ENCODE measurements at places on chromosomes 16 and 17.

GRCh38 chr16:86079255-86079885 lies 180.4 kb downstream of the IRF8 start:
- no peak for DNase-seq

GRCh38 chr16:89506113-89506504 lies 2.1 kb upstream of the SPG7 start:
- DNase-seq: no peak

DNA sequence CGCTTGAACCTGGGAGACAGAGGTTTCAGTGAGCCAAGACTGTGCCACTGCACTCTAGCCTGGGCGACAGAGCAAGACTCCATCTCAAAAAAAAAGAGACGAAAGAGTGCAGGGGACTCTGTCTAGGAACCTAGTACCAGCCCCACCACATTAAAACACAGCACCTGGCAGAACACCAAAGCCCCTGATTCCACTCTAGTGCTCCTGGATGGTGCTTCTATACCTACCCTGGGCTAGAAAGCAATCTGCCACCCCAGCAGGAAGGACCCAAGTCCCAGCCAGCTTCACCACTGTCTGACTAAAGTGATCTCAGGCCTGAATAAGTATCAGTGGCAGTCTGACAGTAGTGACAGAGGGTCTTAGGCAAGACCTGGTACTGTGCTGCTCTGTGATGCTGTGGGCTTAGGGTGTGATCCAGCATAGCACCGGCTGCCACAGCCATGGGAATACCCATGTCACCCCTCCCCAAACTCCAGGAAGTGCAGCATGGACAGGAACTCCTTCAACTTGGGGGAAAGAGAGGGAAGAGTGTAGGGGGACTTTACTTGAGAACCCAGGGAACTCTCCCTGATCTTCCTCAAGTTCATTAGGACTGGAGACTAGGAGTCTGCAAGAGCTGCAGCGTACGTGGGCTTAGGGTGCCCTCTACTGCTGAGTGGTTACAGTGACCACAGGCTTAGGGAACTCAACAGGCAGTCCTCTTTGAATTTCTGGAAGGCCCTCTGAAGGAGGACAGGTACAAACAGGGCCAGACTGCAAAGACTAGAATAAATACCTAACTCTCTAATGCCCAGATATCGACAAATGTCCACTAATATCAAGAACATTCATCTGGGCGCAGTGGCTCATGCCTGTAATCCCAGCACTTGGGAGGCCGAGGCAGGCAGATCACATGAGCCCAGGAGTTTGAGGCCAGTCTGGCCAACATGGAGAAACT lies 30.0 kb upstream of the RNF43 start:
- DNase-seq: peak; percentile 18

DNA sequence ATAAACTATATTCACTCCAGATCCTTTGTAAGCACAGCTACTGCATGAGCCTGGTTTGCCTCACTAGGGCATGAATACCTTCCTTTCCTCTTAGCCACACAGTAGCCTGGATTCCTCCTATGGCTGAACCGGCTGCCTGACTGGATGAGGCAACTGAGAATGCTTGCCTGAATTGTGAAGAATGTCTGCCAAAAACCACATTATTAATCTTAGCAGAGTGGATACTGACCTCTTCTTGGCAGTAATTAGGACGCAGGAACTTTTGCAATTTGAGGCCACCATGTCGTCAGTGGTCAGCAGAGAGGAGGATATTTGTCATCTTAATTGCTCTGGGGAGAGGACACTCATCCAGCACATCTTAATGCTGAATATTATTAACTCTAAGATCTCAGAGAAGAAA lies 651.8 kb upstream of the GOT2 start:
- DNase-seq: no peak

DNA sequence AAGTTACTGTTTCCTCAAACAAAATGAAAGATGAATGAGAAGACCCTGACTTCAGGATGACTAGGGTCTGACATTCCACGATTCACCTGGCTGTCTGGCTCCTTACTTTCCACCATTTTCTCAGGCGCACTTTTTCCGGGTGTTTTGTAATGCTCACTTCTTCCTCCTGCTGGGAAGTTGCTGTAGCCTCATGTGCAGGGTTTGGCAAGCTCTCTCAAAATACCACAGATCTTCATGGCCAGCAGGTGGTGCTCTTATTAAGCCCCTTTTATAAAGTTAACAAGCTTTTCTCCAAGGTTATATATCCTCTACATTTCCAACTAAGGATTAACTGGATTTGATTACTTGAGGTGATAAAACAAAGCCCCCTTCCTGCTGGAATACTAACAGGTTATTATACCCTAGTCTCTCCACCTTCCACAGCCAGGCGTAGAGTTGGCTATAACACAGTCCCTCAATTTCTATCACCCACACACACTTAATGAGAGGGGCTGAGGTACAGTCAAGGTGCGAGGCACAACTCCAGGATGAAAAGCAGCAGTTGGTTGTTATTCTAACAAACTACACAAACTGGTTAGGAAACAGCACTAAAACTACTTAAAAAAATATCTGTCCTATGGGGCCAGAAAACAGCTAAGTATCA lies 45.4 kb downstream of the STH start:
- peak; percentile 23 for DNase-seq

DNA sequence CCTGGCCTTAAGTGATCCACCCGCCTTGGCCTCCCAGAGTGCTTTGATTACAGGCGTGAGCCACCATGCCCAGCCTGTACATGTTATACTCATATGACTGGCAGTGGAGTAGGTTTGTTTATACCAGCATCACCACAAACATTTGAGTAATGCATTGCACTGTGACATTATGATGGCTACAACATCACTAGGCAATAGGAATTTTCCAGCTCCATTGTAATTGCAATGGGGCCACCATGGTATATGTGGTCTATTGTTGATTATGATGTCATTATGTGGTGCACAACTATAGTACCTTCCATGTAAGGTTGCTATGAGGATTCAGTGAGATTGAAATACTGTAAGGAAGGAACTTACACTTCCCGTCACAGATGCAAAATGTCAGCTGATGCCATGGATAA lies 168.9 kb downstream of the COPRS start:
- no peak for DNase-seq

- DNase-seq: no peak
Measured at GRCh38 chr16:71746442-71747046, 22.0 kb upstream of the PHLPP2 start.

- no peak for DNase-seq
Measured at GRCh38 chr16:50253514-50253910, 12.8 kb upstream of the ADCY7 start.

GRCh38 chr16:79421126-79421525 lies 179.4 kb downstream of the MAF start:
- no peak for DNase-seq

DNA sequence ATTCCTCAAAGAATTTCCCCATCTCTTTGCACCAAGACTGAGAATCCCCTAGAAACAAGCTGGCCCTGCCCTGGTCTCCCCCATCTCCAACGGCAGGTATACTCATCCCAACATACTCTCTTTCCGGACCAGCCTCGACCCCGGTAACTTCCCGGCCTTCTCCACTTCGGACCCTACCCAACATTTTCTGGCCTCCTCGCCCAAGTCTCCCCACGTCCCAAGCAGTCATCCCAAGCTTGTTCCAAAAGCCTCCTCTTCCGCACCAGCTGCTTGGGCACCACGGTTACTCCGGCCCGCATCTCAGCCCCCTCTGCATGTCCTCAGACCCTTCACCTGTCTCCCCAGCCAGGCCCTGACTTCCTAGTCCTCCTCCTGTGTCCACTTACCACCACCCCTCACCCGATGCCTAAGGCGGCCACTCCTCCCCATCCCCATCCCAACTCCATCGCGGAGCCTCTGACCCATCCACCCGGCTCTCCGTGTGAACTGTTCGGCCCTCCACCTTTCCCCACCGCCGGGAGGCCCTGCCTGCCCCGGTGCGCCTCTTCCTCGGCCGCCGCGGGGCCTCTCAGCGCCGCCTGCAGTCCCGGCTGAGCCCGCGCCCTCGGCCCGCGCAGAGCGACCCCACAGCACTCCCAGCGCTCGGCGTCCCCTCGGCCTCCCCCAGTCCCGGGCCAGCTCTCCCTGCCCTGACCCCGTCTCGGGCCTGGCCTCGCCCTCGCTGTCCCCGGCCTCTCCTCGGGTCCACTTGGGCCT lies 994 bp downstream of the PITPNA start:
- no peak for DNase-seq

- DNase-seq: no peak
Measured at GRCh38 chr17:80441598-80442322, 26.8 kb downstream of the ENDOV start.

GRCh38 chr17:67359960-67360791 lies 6.2 kb downstream of the PSMD12 start:
- DNase-seq: no peak

DNA sequence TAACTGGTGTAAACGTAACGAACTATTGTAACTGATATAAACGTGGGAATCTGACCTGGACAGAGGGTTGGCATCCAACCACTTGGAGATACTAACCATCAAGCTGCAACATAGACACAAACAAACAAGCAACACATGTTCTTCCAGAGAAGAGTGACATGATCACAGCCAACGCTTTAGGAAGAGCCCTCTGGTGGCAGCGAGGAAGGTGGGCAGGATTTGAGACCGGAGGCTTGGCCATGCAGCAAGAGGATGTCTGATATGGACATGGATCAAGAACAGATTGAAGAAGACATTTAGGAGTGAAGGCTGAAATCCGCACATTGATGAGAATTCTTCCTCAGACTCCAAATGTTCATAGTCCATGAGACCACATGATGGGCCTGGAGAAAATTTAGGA lies 40.3 kb upstream of the TNRC6A start:
- no peak for DNase-seq

DNA sequence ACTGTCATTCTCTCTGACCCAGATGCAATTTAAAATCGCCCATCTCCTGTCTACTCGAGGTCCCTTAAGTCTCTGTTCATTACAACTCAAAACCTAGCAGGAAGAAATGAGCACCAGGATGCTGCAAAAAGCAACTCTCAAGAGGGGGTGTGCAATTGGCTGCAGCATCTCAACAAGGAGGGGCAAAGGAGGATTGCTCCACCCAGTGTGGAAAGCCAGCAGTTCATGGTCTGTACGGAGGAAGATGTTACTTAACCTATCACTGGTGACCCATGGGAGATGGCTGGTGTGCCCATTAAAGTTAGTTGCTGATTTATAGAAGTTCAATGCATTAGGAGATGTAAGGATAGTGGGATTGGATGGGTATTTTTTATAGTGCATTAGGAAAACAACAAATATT lies 147.4 kb downstream of the CDK5R1 start:
- no peak for DNase-seq

DNA sequence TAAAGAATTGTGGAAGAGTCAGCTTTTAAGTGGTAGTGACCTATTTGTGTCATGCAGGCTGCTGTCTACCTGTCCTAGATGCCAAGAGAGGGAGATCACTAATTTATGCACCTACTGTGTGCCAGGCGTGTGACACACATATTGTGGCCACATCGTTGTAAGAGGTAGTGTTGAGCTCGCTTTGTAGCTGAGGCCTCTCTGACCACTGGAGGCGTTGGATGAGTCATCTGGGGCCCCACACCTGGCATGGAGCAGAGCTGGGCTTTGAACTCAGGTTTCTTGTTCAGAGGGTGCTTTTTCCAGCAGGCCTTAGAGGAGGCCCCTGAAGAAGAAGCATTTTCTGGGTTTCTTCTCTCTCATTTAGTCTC lies 52.3 kb upstream of the LGALS9 start:
- DNase-seq: no peak

DNA sequence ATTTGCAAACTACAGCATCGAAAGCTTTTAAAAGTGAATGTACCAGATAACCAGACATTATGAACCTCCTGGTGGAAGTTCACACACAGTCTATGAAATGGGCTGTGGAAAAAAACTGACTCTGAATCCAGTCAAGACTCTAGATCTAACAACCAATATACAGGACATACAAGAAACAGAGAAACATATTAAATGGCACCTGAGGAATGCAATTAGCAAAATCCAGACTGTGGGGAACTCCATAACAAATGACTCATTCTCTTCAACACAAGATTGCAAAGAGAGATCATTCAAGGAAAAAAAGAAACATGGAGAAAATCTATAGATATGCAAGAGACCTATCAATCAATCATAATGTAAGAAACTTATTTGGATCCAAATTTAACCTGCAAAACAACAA lies 119.0 kb downstream of the MYO1D start:
- DNase-seq: no peak

GRCh38 chr16:35746963-35747657 lies 2287.7 kb downstream of the TP53TG3F start:
- DNase-seq: no peak

DNA sequence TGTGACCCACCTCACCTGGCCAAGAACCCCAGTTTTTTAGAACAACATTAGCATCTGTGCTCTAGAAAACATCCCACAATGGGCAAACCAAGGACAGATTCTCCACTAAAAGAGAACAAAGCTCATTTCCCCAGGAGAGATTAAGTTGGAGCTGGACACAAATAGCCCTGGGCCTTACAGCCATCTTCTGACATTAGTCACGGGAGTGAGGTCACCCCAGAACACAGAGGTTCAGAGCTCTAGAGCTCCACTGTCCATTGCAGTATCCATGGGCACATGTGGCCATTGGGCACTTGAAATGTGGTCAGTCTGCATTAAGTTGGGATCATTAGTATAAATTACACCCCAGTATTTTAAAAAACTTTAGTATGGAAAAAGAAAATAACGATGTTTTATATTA lies 47.6 kb upstream of the RBBP6 start:
- no peak for DNase-seq

DNA sequence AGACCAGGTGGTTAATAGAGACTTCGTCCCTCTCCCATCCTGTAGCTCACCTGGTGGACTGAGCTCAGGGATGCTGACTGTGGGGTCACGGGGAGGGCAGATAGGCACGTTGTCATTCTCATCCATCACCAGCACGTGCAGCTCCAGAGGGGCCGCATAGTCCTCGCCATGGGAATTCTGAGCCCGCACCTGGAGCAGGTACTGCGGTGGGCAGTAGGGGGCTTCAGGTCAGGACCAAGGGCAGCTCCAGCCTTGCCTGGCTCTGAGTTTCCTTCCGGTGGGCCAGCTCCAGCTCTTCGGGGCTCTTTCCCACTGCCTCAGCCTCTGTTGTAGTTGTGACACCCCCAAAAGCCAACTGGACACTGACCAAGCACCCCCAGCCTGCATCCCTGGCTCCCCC lies 5.6 kb downstream of the CDH16 start:
- no peak for DNase-seq

- DNase-seq: no peak
Measured at GRCh38 chr17:80212511-80212910, 7.6 kb downstream of the SGSH start.

GRCh38 chr17:42475835-42476234 lies 17.2 kb downstream of the ATP6V0A1 start:
- DNase-seq: no peak

- DNase-seq: no peak
Measured at GRCh38 chr17:44216173-44216572, 3.3 kb downstream of the UBTF start.

GRCh38 chr17:76204277-76204676 lies 36.0 kb downstream of the RNF157 start:
- DNase-seq: no peak

GRCh38 chr17:3911271-3912053 lies 4.8 kb downstream of the P2RX1 start:
- peak; percentile 31 for DNase-seq
